ENCODE measurements at places on chromosomes 3 and 15.
A peak's percentile ranks its signal among the peaks of the same experiment; 100 is the strongest.

- no peak for DNase-seq
Measured at GRCh38 chr3:139302801-139303113, 41.1 kb upstream of the MRPS22 start.

- DNase-seq: no peak
Measured at GRCh38 chr3:126704494-126705214, 614 bp downstream of the CHCHD6 start.

GRCh38 chr3:37981348-37981664, 9.3 kb upstream of the VILL start:
- no peak for DNase-seq

- peak; percentile 97 for DNase-seq
Measured at GRCh38 chr15:90716976-90717821, at the start of gene BLM. Gene BLM (plus strand): TSS chr15:90717346. CDS start chr15:90747393, 30,047 bp downstream.

DNA sequence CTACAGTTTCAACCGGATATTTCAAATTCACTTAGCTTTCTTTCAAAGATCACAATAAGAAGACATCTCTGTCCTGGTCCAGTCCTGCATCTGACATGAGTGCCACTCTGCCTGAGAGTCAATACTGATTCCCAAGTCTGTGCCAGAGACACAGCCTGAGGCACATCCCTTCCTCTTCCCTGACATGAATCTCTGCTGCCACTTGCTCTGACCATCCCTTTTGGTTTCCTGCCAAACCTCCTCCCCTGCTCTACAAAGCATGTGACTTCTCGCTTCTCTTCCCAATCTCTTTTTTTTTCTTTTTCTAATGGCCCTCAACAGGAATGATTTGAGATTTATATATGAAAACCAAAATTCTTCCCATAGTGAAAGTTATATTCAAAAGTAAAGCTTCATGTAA, 117.9 kb downstream of the MECOM start:
- DNase-seq: no peak

DNA sequence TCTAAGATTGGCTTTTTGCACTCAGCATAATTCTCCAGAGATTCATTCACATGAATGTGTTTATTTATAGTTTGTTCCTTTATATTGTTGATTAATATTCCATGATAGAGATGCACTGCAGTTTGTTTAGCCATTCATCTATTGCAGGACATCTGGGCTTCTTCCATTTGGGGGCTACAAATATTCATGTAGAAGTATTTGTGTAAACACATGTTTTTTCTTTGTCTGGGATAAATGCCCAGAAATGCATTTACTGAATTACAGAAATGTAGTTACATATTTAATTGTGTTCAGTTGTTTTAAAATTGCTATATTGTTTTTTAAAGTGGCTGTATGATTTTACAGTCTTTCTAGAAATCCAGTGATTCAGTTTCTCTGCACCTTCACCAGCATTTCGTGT, 635.0 kb downstream of the ZIC1 start:
- DNase-seq: no peak

DNA sequence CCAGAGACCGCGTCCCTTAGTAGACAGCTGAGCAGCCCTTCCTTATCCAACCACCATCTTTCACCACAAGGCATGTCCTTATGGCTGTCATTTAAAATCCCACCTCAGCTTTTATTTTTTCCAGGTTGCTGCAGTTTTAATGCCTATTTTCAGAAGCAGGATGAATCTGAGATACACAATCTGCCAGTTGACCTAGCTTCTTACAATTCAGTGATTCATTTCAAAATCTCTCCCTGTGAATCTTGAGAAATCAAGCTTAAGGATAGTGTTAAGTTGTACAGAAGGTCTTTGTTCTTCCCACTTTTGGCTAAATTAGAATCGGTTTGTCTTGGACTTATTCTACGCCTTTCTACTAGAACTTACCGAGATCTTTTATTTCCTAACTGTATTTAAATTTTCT, 522.3 kb upstream of the CFAP20DC start:
- no peak for DNase-seq

- no peak for DNase-seq
Measured at GRCh38 chr3:127538569-127538968, 52.0 kb downstream of the TPRA1 start.

GRCh38 chr15:66698318-66698961, 3.6 kb upstream of the SMAD6 start:
- DNase-seq: no peak

GRCh38 chr3:147411238-147411814, 2.2 kb downstream of the ZIC1 start:
- DNase-seq: no peak

GRCh38 chr15:52031556-52031955, 12.5 kb downstream of the MAPK6 start:
- DNase-seq: no peak

DNA sequence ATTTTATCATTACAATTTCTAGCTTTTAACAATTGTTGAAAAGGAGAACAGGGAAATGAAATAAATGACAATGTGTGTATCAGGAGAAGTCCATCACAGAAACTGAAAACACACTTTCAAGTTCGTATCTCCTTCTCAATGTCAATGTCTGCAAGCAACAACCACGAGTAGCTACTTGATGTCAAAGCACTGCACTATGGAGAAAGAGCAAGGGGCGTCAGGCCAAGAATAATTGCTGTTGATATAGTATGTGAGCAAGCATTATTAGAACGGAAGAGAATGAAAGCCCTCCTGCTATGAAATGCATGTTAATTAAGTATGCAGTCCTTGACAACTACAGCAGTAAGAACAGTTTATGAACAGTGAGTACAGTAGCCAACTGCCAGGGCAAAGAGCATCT, 1250.1 kb downstream of the ZPLD1 start:
- no peak for DNase-seq

DNA sequence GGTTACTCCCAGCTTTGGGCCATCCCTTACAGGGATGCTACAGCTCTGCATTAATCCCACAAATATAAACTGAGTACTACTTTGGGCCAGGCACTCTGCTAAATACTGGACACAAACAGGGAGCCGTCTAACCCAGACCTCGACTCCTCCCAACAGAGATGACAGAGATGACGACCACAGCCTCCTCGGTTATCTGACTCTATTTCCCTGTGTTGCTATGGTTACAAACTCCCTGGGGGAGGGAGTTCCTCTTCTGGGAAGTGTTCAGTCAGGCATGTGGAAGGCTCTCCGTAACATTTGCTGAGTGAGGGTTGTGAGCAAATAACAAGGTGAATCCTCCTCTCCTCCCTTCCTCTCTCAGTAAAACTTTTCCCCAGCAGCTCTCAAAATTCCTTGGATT, 6.7 kb upstream of the CMTM7 start:
- DNase-seq: peak; percentile 72

GRCh38 chr15:71853543-71853942, 43.2 kb downstream of the NR2E3 start:
- no peak for DNase-seq

DNA sequence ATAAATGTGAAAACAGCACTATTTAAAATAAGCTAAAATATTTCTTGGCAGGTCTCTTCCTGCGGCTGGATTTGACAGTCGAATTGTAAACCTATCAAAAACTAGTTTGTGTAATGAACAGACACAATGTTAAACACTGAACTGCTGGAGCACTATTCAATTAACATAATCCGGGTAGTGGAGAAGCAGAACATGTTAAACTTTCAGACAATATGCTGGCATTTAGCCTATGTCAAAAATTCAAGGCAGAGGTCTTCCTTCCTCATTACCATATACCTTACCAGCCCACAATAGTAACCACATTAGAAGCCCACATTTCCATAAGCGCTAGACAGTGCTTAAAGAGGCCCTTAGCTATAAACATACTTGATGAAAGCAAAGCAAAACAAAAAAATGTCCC, 1042.9 kb downstream of the ROBO1 start:
- DNase-seq: no peak

DNA sequence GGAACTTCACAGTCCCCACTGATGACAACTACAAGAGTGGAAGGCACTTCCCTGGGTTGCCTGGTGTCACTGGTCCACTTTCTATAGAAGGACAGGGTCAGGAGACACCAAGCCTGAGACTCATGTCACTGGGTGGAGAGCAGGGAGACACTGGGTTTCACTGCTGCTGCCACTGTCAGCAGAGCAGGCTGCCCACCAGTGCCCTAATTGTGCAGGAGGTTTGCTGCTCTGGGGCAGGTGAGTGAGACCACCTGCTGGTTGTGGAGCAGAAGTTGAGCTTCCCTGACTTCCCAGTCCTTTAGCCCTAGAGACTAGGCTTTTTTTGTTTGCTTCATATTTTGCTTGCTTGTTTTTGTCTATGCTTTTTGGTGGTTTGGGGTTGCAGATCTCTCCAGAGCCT, 528.4 kb upstream of the RGMA start:
- DNase-seq: no peak

DNA sequence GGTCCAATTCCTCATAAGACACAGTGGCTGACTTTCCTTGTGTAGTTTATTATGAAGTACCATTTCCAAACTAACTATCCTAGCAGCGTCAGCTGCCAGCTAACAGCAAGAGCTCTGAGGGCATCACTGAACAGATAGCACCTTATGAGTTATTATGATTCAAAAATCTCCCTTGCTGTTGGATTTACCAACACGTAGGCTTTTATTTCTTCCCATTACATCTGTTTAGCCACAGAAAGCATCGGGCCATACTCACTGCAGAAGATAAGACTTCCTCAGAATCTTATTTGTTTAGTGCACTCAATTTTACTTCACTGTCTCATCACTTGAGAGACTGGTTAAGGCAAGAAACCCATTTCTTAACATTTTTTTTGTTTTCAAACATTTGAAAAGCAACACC, 16.2 kb downstream of the CLDN1 start:
- DNase-seq: no peak

DNA sequence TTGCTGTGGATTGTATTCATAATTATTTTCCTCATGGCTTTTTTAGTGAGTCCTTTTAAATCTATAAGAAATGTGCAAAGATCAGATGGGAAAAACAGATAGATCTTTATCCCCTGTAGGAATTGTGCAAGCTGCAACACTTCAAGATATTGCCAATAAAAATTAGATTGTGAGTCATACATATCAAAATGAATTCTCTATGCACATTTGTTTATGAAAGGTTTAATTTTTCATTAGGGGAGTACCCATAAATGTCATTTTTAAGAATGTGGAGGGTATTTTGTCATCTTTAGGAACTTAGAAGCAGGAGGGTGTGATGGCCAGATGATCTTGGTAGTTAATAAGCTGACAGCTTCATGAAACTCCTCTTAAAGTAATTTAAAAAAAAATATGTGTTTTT, 2.9 kb downstream of the PIAS1 start:
- no peak for DNase-seq

- no peak for DNase-seq
Measured at GRCh38 chr15:98881526-98882520, 125.8 kb downstream of the PGPEP1L start.

- no peak for DNase-seq
Measured at GRCh38 chr3:64957408-64958198, 269.8 kb upstream of the ADAMTS9 start.

- no peak for DNase-seq
Measured at GRCh38 chr15:31175484-31175883, 74.0 kb upstream of the TRPM1 start.

DNA sequence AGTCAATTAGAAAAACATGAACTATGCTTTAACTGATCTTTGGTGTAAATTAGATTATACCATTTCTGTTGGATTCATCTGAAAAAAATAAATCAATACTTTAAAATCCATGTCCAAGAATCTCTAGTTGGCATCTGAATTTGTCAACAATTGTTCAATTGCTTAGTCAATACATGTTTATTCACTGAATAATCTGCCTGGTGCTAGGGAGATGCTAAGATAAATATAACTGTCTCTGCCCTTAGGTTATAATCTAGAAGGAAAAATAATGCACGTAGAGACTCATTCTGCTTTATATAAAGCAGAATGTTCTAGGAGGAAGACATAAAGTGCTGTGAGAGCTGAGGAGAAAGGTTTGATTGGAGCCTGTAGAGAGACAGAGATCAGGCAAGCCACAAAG, 537.2 kb upstream of the IL12A start:
- no peak for DNase-seq
